ENCODE measurements at places on chromosomes 3 and 15. TPM values are rescaled to one million over a fixed set of nuclear protein-coding genes. Genes with fewer than 3 reads are reported as not detected.

Gene CLDN11
- total RNA-seq: 153 TPM

Gene SCN11A
- total RNA-seq: not detected

Gene LRRIQ4
- not detected for total RNA-seq

Gene AZI2
- 75.2 TPM for total RNA-seq

Gene PSMD6
- 116 TPM for total RNA-seq

Gene POLQ
- total RNA-seq: 2.3 TPM

Gene KLHL40
- not detected for total RNA-seq
